ENCODE measurements at places on chromosomes 13 and 19.
A peak's percentile ranks its signal among the peaks of the same experiment; 100 is the strongest.

DNA sequence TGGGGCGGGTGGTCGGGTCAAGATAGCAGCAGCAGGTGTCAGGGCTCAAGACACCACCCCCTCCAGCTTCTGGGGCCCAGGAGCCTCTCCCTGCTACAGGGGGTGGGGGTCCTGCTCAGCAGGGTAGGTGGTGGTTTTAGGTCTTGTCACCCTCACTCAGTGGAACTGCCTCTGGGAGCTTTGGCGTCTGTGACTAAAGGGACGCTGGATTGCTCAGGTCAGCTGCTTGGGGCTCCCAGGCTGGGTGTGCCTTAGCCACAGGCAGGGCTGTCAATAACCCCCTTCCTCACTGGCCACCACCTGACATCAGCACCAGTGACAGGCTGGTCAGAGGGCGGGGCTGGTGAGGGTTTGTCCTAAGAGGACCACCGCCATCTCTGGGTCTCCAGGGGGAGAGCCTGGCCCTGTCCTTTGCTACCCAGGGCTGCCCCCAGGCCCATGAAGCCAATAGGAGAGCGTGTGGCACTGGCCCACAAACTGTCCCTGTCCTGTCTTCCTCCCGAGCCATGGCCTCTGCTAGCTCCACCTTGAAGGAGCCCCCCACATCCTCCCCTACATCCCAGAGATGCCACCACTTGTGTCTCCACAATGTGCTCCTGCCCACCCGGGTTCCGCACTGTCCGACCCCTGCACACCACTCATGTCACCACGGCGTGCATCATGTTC, 36.4 kb downstream of the MAU2 start:
- no peak for DNase-seq

GRCh38 chr13:112695121-112695520, 5.3 kb downstream of the ATP11A start:
- no peak for DNase-seq

DNA sequence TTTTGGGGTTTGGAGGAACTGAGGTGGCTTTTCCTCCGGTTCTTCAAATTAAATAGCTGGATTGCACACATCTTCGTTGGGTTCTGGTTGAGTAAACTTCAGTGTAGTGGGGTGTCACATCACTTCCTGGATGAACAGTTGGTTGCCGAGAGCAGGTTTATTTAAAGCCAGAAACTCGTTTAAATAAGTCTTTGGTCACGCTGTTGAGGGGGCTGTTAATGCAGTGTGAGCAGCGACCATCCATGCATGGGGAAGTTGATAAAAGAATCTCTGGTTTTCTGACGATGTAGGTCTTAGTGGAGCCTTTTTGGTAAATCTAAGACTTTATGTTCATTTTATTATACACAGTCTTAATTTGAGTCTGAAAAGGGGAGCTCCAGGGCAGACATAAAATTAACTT, 351.2 kb upstream of the ARGLU1 start:
- DNase-seq, result no peak

GRCh38 chr13:40026174-40026585, 370.7 kb downstream of the COG6 start:
- peak; percentile 6 for DNase-seq

DNA sequence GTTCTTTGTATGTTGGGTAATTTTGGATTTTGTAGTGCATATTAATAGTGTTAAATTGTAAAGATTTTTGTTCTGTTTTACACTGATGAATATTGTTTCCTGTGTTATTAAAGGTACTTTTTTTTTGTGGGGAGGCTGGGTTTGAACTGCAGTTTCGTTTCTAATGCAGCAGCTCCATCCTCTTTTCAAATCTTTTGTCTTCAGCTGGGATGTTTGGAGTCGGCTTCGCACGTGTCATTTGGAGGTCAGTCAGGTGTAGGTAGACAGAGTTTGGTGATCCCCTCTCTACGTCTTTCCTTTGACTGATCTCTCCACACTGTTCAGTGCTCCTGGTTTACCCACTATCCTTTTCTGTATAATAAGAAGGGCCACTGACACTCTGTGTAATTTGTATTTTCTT, 30.3 kb downstream of the TDRD3 start:
- DNase-seq, result no peak

DNA sequence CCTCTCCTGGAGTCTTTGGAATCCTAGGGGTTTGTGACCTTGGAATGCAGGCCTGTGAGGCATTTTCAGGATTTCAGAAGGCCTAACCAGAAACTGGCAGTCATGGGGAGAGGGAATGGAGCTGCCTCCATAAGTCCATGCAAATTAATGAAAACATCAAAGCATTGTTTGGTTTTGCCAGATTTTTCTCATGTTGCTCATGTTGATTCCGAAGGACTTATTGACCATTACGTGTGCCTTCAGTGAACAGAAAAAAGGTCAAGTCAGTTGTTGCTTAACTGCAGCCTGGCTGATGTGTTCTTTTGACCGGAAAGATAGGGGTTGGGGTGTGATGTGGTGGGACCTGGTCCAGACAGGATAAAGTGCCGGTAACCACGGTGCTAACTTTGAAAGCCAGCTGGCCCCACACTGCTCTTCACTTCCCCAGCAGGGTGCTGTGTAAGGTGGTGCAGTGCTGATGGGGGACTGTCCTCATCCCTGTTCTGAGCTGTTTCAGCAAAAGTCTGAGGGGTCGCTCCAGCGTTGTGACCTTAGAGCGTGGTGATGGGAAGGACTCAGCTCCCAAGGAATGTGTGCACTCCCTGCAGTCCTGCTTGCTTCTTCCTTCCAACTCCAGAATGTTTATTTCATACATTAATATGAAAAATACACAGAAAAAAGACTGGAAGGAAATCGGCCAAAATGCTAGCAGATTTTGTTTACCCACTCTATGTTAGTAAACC, 3.5 kb downstream of the RNF113B start:
- DNase-seq, result no peak

DNA sequence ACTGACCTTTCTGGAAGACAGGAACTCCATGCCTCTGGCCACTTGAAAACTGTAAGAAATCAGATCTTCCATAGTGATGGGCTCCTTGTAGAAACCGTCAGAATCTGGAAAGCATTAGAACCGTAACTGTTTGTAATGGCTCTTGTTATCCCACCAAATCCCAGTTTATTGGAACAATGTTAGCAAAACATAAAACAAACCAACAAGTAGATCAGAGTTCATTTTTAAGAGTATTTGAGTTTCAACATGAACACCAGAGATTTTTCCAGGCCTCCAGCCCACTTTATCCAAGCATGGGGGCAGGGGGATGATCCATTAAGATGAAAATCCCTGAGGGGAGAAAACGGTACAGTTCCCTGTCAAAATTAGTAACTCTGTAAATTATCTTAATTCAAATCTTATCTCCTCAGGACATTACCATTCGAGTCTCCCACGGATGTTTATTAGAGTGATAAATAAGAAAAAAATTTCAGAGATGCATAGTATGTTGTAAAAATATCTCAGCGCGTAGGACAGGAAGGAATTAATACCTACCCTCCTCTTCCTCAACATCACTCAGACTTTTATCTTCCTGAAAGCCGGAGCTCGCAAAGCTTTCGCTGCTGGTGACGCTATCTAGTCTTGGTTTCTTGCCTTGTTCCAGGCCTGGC, 172.5 kb downstream of the FLT1 start:
- no peak for DNase-seq

GRCh38 chr19:5891938-5892771, 11.4 kb downstream of the NDUFA11 start:
- DNase-seq, result no peak

- no peak for DNase-seq
Measured at GRCh38 chr13:101204270-101205020, 211.9 kb downstream of the NALCN start.

GRCh38 chr13:114058051-114058867, 74.2 kb downstream of the RASA3 start:
- DNase-seq, result no peak

GRCh38 chr19:13016628-13017305, 21.5 kb downstream of the NFIX start:
- DNase-seq, result no peak

DNA sequence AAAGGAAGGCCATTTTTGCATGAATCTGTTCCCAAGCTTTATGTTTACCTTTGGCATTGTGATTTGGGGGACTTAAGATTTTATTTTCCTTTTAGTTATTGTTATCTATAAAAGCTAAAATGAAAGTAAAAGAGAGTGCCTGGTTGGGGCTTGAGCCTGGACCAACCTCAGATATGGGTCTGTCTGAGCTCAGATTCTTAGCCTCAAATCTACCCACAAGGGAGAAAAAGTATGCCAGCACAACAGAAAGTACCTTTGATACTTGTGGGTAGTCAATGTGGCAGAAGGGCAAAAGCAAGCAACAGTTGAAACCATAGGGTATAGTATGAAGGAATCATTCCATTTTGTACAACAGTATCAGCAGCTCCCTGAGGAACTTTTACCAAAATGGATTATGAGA, 26.6 kb upstream of the KBTBD6 start:
- DNase-seq, result no peak

DNA sequence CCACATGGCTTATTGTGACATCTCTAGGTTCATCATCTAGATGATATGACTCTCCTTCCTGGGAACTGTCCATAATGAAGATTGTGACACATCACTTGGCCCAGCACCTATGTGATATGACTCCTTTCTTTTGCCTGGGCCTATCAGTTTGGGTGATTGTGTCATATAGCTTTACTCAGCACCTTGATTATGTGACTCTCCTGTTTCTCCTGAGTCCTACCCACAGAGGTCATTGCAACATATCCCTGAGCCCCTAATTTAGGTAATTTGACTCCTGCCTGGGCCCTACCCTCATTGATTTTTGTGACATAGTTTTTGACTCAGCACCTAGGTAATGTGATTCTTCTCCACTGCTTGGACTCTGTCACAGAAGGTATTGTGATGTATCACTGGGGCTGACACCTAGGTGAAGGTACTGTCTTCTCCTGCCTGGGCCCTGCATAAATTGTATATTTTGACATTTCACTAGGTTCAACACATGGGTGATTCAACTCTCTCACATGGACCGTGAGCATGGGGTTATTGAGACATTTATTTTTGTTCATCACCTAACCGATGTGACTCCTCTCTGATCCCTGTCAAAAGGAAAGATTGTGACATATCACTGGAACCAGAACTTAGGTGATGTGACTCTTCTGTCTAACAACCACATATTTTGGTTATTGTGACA, 26.2 kb upstream of the ZNF254 start:
- DNase-seq, result no peak

- DNase-seq, result no peak
Measured at GRCh38 chr19:7254590-7254989, 39.6 kb downstream of the INSR start.

DNA sequence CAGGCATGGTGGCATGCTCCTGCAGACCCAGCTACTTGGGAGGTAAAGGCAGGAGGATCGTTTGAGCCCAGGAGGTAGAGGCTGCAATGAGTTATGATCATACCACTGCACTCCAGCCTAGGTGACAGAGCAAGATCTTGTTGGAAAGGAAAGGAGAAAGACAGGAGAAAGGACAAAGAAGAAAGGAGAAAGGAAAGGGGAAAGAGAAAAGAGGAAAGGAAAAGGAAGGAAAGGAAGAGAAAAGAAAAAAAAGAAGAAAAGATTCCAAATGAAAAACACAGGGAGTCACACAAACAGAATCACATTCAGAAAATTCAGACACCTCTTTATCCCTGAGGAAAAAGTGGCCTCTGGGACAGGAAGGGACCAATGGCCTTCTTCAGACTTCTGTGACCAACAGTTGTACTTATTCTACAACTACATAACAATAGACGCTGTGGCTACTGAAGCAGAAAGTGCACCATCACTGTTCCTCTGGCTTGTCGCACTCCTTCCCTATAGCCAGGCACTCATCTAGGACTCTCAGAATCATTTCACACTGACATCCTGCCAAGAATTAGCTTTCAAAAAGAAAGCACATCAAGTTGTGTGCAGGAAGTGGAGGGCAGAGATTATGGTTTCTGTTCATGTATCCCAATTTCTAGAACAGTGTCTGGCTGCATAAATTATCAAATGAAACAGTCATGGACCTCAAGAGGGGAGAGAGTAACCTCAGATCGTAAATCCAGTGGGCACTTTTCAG, 5.9 kb downstream of the MTMR6 start:
- DNase-seq, result no peak

- no peak for DNase-seq
Measured at GRCh38 chr13:43916828-43917227, 37.1 kb downstream of the LACC1 start.

- peak; percentile 79 for DNase-seq
Measured at GRCh38 chr13:19957320-19958154, 990 bp upstream of the ZMYM2 start.

- no peak for DNase-seq
Measured at GRCh38 chr19:5445561-5446055, 9.6 kb upstream of the ZNRF4 start.

DNA sequence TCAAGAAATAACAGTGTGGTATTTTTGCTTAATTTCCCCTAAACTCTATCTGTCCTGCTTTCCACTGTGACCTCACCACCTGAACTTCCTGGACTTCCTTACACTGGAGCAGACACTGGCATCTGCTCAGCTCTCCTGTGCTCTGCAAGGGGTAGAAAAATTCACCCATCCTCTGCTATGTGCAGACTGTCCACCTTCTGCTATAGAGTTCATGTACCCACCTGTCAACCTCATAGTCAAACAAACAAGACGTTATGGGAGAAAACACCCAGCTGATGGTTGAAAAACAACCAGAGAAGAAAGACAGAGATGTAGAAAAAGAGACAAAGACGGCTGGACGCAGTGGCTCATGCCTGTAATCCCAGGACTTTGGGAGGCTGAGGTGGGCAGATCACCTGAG, 12.2 kb downstream of the LAIR1 start:
- no peak for DNase-seq

DNA sequence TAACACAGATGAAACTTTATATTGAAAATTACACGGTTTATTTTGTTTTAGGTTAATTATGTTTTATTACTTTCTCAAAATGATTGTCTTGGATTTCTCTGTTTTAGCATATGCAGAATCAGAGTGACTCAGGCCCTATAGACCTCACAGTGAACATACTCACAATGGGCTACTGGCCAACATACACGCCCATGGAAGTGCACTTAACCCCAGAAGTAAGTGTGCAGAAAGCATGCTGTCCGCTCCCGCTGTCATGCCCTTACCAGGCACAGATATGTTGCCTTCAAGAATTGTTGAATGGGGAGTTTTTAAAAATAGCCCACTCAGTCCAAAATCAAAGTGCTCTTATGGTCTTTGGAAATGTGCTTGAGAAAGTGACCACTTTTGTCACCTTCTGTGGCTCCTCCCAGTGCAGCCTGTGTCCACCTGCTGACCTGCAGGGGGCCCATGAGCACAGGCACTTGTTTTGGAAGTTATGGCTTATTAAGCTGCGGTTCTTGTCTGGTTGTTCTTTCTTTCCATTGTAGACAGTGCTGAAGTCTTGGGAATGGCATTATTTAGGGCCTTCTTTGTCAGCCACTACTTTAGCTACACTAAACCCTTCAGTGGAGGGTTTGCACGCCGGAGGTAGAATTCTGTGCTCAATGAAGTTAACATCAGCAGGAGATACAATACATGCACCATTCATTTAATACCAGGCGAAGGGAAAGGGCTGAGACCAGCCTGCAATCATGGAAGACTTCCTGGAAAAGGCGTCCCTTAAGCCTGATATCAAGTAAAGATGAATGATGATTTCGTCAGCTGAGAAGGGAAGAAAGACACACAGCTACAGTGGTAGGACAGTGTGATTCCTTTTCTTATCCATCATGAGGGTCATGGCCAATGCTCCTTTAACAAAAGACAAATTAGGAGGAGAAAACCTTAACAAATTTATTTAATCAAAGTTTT, 36.7 kb downstream of the CUL4A start:
- no peak for DNase-seq
